Activated T-helper 1 cell treated with anti-CD3 and anti-CD28 coated beads, Interleukin-2, amount 50 U/mL, for 16 hours (primary cell): ENCODE measurements at places on chromosomes 16 and 17.

- DNase-seq, result no peak
Observed at GRCh38 chr16:55101026-55101425, 170.4 kb downstream of the IRX5 start.

DNA sequence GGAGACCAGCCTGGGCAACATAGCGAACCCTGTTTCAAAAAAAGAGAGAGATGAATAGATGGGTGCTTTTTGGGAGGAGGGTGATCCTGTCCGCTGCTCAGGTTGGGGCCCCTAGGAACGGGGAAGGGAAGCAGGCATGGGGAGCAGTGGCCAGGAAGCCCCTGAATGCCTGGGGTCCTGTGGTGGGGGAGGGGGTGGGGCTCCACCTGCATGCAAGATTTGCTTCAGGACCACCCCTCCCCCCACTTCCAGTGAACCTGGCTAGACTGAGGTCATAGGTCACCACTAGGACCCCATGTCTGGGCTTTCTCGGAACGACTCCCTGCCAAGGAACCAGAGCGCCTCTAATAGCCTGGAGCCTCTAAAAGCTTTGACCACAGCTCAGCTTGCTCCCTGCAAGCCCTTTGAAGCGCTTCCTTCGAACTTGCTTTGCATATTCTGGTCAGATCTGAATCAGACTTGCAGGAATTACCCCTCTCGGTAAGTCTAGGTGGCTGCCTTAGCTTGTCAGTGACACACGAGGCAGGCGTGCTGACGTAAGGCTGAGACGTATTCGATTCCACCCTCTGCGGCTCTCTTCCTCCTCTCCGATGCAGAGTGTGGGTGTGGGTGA lies 3.7 kb downstream of the SOCS3 start:
- peak; percentile 82 for DNase-seq

DNA sequence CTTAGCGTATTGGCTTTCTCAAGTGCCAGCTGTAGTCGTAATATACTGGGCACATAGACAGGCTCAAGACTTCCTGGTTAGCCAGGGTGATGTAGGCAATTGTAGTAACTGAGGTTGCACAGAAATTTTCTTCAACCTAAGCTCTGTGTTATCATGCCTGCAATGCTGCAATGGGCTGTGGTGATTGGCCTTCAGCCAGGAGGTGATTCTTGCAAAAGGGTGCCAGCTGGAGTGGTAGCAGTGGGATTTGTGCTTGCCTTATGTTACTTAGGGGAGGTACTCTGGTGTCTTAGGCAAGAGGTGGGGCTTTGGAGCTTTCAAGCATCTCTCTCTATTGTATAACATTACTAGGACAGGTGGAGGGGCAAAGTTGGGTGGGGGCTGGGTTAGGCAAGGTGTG lies 495.1 kb downstream of the CDH11 start:
- no peak for DNase-seq

GRCh38 chr17:73616873-73617404 lies 27.3 kb downstream of the SDK2 start:
- DNase-seq, result no peak

DNA sequence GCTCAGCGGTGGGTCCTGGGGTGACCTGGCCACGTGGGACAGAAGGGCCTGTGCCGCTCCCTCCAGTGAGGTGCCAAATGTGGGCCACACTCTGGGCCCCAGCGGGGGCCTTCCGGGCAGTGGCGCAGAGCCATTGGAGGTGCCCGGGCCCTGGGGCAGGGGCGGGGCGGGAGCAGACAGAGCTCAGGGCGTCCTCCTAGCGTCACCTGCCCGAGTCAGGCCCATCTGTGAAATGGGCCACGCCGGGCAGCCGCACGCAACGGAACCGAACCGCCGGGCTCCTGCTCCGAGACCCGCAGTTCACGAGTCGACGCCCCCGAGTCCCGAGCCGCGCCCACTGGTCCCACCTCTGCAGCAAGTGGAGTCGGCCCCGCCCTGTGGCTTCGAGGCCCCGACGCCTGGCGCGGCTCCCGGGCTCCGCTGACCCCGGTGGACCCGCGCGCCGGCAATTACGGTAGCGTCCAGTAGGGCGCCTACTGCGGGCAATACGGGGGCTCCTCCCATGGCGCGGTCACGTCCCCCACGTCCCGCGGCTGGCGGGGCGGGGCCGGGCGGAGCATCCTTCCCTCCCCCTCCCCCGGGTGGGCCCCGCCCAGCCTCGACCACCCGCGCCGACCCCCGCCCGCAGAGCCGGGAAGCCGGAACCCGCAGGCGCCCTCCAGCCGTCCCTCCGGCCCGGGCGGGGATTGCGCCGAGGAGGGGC lies 1.9 kb downstream of the SLC16A3 start:
- DNase-seq, result no peak

- DNase-seq, result no peak
Observed at GRCh38 chr17:12180644-12181261, 160.1 kb downstream of the MAP2K4 start.

DNA sequence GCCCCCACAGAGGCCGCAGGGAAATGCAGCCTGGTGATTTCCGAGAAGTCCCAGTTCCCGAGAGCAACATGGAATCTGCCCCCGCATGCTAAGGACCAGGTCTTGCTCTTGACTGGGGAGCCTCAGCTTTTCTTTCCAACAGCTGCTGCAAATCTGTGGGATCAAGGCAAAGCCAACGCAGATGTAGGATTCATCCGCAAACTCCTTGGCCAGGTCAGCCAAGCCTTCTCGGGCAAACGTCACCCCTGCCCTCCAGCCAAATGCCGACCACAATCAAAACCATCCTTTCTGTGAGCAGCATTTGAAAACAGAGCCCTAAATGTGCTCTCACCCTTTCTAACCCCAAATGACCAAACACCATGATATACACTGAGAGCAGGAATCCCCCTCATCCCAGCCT lies 54.0 kb downstream of the MRM3 start:
- no peak for DNase-seq

DNA sequence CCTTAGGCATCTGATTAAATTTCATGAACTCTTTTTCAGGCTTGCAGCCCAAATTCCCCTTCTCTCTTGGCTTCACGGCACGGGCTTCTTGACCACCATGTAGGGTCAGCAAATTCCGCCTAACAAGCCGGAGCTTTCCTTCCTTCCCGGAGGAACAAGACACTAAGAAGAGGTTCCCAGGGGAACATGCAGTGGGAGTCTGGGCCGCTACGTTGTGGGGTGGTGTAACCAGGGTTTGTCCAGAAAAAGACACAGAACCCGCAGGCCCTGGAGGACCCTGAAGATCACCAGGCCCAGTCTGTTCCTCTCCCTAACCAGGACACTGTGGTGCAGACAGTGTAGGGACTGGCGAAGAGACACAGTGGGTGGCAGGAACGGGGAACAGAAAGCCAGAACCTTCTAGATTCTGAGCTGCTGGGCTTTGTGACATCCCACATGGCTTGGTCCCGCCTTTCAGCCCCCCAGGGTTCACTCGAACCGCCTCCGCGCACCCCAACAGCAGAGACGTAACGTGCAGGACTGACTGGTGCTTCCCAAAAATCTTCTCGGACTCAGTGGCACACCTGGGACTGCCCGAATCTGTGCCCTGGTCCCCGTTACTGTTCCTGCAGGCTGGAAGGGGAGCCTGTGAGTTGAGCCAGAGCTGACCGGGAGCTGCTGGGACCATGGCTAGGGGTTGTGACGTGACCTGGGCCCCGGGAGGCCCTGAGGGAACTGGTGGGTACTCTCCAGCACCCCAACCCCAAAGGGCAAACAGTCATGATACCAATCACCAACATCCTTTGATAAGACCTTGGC lies 55.2 kb downstream of the TBC1D16 start:
- DNase-seq, result no peak

DNA sequence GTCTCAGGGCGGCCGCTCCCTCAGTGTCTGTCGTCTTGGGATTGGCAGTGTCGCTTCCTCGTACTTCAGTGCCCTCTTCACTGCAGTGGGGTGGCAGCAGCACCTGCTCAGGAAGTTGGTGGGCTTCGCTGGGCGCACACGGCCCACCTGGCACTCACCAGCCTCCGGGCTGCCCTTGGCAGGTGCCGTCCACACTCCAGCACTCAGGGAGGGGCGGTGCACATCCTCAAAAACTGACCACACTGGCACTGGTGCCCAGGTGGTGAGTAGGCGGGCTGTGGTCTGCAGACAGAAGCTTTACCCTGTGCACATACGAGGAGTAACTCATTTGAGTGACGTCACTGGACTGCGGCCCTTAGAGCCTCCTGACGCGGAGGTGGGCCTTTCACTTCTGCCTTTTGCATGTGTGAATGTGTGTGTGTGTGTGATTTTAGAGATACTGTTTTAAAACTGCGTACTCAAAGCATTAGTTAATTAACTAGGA lies 94.6 kb downstream of the BANP start:
- no peak for DNase-seq

DNA sequence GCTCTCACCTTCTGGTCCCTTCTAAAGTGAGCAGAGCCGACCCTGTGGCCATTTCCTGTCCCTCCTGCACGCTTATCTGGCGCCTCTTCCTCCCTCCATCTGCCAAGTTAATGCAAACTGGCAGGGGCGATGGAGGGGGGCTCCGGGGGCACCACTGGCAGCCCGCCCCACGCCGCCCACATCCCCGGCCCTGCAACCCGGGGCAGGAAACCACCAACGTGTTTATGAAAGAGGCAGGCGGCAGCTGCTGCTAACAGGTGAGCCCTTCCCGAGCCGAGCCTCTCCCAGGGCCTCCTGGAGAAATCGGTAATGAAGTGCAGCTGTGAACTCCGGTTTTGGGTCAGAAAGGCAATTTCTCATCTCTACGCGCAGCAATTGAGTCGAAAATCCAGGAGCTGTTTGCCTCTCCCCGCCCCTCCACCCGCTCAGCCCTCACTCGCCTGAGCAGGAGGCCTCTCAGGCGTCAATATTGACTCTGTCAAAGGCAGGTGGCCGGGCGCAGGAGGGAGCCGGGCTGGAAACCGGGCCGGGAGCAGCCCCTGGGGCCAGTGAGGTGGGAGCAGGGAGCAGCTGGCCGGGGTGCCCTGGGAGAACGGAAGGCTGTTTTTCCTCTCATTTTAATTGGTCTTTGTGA lies 164.4 kb upstream of the GSE1 start:
- DNase-seq, result peak; percentile 38

DNA sequence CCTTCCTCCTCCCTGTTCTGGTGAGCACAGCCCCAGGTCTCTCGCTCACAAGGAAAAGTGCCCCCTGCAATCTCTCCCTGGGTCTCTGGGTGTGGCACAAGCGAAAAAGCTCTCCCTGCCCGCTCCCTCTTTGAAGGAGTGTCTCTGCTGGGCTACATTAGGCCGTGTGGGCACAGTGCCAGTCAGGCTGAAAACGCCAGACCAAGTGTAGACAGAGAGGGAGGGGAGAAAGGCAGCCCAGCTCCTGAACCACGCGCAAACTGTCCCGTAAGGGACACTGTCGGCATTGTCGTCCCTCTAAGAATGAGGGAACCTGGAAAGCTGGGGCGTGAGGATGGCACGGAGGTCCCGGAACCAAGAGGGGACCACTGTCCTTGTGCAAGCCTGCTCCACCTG lies 3.9 kb downstream of the SMIM5 start:
- no peak for DNase-seq

- no peak for DNase-seq
Observed at GRCh38 chr17:27244011-27244410, 49.9 kb upstream of the WSB1 start.

GRCh38 chr16:83803811-83804210 lies 4.0 kb upstream of the HSBP1 start:
- no peak for DNase-seq

- DNase-seq, result no peak
Observed at GRCh38 chr17:47632991-47633390, 16.7 kb upstream of the KPNB1 start.

GRCh38 chr17:5413682-5414081 lies 5.8 kb downstream of the NUP88 start:
- no peak for DNase-seq

DNA sequence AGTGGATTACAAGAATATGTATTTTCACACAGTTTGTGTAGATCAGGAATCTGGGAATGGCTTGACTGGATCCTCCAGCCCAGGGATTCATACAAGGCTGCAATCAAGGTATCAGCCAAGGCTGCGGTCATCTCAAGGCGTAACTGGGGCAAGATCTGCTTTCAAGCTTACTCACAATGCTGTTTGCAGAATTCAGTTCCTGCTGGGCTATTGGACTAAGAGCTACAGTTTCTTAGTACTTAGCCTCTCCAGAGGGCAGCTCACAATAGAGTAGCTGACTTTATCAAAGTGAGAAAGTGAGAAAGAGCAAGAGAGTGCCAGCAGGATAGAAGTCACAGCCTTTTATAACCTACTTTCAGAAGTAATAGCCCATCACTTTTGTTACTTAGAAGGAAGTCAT lies 211.0 kb downstream of the MAP2K6 start:
- DNase-seq, result no peak

- DNase-seq, result no peak
Observed at GRCh38 chr17:45030733-45031132, 20.7 kb downstream of the DCAKD start.

DNA sequence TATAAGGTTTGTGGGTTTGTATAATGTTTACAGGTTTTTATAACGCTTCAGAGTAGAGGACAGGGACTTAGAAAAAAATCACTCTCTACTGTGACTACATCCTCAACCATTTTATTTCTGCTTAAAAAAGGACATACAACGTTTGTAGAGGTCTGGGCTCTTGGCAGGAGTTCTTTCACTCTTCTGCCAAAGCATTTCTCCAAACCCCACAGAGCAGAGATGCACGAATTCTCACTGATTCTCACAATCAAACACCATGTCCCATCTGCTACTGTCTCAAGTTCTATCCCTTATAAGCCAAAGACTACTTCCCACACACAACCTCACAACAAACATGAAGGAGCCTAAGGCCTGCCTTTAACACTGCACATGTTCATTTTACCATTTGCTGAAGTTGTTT lies 7.0 kb upstream of the ANKFY1 start:
- no peak for DNase-seq

DNA sequence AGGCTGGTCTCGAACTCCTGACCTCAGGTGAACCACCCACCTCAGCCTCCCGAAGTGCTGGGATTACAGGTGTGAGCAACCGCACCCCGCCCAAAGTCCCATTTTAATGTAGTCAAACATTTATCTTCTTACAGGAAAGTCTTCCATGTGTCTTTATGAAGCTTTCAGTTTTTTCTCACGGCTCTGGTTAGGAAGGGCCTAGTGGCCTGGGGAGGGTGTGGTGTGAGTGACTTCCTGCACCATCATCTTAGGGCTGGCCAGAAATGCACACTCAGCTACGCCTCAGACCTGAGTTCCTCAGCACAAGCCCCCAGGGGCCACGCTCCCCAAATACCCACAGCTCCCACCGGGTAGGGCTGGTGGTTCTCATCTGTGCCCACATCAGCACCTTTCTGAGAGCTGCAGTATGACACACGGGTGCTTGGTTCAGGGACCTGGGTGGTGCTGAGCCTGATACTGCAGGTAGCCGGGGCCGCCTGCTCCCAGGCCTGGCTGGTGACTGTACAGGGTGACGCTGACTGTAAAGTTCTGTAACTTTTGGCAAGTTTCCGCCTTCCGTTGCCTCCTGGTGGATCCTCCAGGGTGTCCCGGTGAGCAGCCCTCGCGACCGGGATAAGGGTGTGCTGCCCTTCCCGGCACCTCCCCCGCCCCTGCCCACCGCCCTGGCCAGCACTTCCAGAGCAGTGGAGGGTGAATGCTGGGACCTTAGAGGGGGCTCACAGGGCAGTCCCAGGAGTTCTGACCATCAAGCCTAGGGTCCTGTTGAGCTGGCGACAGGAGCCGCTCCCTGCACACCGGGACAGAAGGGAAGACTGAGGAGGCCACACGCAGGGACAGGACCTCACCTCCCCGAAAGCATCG lies 52.5 kb downstream of the ZNF778 start:
- DNase-seq, result no peak

- DNase-seq, result no peak
Observed at GRCh38 chr16:56269811-56270684, 78.8 kb downstream of the GNAO1 start.

- no peak for DNase-seq
Observed at GRCh38 chr17:32136856-32137255, 5.4 kb upstream of the RHOT1 start.

- DNase-seq, result no peak
Observed at GRCh38 chr17:65079489-65079900, 23.0 kb upstream of the GNA13 start.
